NCI-H2029 (cell line): ENCODE measurements at places on chromosomes 5 and 9.

- no peak for DNase-seq
Measured at GRCh38 chr5:180216646-180217171, 7.7 kb upstream of the RASGEF1C start.

- DNase-seq = no peak
Measured at GRCh38 chr9:70618784-70619183, 204.3 kb upstream of the KLF9 start.

DNA sequence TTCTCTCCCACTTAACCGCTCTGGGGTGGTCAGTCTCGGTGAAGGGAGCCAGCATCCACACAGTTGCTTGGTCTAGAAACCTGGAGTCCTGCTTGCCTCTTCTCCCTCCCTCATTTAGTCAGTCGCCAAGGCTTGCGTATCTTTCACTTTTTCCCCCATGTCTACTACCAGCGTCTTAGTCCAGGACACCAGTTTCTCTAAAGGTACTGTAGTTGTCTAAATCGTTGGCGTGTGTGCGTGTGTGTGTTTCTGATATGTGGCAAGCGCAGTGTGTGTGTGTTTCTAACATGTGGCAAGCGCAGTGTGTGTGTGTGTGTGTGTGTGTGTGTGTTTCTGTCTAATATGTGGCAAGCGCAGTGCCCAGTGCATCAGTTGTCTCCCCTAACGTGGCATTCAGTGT lies 641 bp downstream of the ATP6V1G1 start:
- DNase-seq = no peak

DNA sequence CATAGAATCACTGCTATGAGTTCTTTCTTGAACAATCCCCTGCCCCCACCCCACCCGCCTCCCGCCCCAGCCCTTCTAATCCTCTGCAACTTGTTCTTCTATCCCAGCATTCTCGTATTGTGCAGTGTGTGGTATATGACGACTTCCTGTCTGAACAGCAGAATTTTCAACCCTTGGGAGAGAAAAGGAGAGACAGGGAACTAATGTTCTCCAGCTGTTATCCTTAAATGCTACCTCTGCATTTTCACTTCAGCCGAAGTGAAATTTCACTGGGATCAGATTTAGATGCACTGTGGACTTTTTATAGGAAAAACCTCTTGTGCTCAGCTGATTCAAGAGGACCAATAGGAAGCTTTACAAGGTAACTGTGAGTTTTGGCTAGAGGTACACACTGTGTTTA lies 2.2 kb downstream of the FBXL7 start:
- DNase-seq = no peak

DNA sequence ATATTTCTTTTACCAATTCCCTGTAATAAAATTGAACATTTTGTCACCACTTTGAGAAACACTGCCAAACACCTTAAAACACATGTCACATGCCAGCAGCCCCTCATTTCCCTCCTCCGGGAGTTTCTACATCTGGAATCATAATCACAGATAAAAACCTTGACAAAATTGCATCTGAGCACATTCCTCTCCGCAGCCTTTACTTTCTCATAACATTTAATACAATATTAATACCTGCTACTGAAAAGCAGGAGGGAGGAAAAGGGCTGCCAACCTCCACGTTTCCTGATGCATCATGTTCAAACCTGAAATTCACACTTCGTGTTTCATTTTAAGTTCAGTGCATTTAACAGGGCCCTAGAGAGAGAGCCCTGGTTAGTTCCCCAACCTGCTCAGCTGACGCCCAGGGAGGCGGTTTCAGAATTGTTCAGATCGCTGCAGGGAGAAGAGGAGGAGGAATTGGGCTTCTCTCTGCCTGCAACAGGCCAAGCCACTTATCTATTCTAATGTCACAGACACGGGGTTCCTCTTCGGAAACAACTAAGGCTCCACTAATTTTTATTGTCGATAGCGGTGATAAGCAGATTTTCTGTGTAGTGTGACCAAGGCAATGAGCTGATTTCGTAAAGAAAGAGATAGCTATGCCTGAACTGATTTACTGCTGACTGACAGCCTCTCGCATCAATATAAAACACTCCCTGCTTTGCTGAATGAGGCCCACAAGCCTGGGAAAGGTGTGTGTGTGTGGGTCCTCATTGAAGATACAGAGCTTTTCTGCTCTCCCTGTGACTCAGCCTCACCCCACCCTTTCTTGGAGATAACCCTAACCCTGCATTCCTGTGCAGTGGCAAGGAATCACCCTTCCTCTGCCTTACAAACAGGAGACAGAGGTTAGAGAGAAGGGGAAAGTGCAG lies 4.9 kb upstream of the LHX2 start:
- DNase-seq = no peak

- DNase-seq = peak; percentile 11
Measured at GRCh38 chr5:170570476-170570875, 66.7 kb downstream of the KCNIP1 start.

- DNase-seq = no peak
Measured at GRCh38 chr9:129598089-129598596, 22.8 kb downstream of the C9orf50 start.
